Activated T-cell treated with anti-CD3 and anti-CD28 coated beads, Interleukin-2, amount 50 U/mL, for 4 hours (primary cell): ENCODE measurements at places on chromosomes 6 and 20.

- no peak for DNase-seq
These were observed 45.4 kb upstream of the QKI start for GRCh38 chr6:163369141-163369540.

DNA sequence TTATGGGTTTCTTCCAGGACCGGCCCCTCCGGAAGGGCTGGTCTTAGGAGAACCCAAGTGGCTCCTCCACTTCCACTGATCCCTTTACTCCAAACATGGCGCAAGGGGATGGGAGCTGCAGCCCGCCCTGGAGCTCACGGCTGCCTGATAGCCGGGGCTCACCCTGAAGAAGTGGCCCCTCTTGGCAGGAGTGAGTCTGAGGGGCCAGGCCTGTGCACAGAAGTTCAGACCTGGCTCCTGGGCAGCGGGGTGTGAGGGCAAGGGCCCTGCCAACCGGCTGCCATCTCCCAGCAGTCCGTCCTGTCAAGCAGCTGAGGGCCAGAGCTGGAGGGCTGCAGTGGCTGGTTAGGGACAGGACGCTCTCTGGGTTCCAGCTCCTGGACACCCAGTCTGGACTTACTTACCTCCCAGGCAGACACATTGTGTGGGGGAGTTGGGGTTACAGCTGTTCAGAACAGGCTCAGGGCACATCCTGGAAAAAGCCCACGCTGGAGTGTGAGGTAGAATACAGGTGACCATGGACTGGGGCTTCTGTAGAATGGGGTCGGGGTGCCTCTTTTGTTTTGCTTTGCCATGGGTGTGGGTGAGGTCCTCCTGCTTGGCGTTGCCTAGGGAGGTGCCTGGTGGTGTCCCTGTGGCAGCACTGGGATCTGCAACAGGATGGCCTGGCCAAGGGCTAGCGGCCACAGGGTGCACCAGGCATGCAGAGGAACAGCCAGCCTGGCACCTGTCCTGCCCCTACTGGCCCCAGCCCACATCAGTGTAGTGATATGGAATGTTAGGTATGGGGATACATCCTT lies 88.4 kb downstream of the ASXL1 start:
- DNase-seq = no peak

- no peak for DNase-seq
These were observed 123.6 kb downstream of the CDC5L start for GRCh38 chr6:44511126-44511525.

DNA sequence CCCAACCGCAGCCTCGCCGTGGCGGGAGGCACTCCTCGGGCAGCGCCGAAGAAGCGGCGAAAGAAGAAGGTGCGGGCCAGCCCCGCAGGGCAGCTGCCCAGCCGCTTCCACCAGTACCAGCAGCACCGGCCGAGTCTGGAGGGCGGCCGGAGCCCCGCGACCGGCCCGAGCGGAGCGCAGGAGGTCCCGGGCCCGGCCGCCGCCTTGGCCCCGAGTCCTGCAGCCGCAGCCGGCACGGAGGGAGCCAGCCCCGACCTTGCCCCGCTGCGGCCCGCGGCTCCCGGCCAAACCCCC lies 525 bp downstream of the PNRC1 start:
- no peak for DNase-seq

DNA sequence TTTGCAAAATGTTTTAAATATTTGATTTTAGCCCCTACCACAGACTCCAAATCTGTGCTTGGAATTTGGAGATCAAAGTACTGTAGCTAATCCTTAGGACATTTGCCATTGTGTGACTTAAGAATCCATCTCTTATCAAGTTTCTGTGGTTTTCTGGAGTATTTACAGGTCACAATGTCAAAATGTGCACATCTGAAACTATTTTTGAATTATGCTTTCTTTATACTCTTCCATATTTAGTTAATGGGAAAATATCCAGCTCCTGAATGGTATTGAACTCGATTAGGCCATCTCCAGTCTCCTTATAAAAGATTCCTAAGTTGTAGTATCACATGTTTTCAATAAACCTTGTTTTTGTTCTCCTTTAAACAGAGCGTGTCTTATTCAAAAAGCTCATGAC lies 162.5 kb downstream of the KHDC1L start:
- no peak for DNase-seq

DNA sequence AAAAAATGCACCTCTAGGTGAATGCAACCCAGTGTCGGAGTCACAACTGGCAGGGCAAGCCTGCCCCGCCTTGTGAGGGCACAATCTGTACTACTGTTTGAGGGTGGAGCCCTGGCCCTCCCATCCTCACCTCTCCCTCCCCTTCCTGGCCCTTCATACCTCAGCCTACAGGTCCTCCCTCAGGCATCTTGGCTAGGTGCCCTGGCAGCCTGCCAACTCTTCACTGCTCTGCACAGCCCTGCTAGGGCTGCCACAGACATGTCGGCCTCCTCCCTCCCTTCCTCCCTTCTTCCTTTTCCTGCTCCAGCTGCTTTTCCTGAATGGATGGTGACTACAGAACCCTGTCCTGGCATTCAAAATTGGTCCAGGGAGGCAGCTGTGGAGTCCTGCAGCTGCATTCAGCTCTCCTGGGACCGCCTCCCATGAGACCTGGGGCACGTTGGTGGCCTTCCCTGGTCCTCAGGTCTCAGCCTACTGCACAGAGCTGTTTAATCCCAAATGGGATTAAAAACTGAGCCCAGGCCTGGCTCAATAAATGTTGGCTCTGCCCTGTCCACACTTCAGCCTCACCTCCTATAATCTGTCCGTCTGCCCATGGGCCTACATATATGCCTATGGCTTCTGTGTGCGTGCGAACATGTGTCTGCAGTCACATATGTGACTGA lies 52.7 kb downstream of the CDH22 start:
- DNase-seq = no peak
